Suppressor macrophage treated with lipopolysaccharide for 4 hours (primary cell): ENCODE measurements at places on chromosomes 4 and X.

DNA sequence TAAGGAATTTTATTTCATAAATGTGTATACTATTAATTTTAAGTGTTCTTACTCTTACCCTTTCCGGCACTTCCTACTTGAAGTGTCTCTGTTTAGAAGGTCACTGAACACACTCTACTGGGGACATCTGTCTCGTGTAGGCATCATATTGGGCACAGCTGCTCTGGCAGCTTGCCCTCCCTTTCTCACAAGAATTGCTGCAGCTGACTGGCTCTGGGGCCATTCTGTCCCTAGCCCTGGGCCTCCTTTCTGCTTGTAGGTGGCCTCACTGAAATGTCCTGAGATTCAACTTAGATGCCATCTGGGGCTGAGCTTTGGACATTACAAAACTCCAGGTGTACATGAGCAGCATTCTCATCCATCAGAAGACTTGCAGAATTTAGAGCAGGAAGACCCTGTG lies 49.6 kb downstream of the SMAD1 start:
- DNase-seq = no peak

GRCh38 chr4:177308847-177309521 lies 690 bp upstream of the NEIL3 start:
- no peak for DNase-seq

GRCh38 chr4:85488416-85488815 lies 13.5 kb downstream of the ARHGAP24 start:
- DNase-seq = no peak

GRCh38 chrX:153611298-153612095 lies 12.6 kb upstream of the CCNQ start:
- DNase-seq = no peak

DNA sequence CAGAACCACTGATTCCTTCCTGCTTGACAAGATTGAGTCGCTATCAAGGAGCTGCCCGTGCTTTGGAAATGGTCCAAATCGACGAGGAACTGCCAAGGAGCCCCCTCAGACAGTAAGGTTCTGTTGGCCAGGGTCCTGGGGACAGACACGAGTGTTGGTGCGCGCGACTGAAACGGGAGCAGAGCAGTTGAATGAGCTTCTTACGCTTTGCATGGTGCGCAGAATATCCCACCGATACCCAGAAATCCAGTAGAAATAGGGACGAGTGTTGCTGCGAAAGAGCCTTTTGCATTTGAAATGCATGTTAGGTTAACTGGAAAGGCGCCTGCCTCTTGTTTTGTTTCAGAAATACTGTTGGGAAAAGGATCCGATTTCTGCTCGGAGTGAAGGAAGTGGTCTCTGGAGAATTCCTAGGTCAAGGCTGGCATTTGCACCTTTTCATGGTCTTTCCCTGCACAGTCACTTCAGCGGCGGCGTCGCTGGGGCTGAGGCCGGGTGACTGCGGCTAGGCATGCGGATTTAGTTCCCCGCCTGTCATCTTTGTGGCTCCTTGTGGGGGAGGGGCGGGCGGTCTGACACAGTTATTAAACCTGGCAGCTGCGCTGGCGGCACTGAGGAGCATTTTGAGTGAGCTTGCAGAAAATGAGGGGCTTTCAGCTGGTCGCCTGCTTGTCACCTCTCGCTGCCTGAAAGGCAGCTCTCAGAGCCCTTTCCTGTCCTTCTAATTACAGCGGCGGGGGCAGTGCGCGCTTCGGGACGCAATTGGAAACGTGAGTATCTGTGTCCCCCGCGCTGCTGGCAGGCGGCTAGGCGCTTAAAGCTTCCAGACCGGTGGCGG lies 51.5 kb upstream of the TRIM2 start:
- peak; percentile 35 for DNase-seq

GRCh38 chr4:150002561-150002960 lies 75.7 kb upstream of the DCLK2 start:
- no peak for DNase-seq

GRCh38 chrX:38561951-38562719 lies 793 bp downstream of the TSPAN7 start:
- DNase-seq = no peak

- DNase-seq = no peak
Measured at GRCh38 chr4:169594560-169595195, 17.7 kb downstream of the NEK1 start.

GRCh38 chr4:6368601-6369000 lies 99.0 kb downstream of the WFS1 start:
- no peak for DNase-seq

DNA sequence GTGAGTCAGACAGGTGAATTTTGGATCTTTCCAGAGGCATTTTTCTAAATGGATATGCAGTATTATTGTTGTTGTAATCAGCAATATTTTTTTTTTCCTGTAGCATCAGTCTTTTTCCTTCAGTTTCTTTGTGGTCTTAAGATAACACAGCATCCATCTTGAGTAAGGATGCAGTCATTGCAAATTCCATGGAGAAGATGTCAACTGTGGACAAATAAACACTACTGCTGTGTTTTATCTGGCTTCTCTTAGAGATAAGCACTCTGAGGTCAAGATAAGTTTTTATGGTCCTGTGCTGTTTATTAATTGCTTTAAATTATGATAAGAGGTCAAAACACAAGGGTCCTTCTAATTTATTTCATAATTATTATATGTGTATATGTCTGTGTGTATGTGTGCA lies 1255.7 kb downstream of the ADGRL3 start:
- no peak for DNase-seq

GRCh38 chr4:144353292-144353691 lies 212.8 kb upstream of the GYPA start:
- no peak for DNase-seq

- DNase-seq = no peak
Measured at GRCh38 chr4:183118585-183118984, 19.5 kb downstream of the WWC2 start.

- no peak for DNase-seq
Measured at GRCh38 chr4:23332313-23332712, 557.5 kb downstream of the PPARGC1A start.

DNA sequence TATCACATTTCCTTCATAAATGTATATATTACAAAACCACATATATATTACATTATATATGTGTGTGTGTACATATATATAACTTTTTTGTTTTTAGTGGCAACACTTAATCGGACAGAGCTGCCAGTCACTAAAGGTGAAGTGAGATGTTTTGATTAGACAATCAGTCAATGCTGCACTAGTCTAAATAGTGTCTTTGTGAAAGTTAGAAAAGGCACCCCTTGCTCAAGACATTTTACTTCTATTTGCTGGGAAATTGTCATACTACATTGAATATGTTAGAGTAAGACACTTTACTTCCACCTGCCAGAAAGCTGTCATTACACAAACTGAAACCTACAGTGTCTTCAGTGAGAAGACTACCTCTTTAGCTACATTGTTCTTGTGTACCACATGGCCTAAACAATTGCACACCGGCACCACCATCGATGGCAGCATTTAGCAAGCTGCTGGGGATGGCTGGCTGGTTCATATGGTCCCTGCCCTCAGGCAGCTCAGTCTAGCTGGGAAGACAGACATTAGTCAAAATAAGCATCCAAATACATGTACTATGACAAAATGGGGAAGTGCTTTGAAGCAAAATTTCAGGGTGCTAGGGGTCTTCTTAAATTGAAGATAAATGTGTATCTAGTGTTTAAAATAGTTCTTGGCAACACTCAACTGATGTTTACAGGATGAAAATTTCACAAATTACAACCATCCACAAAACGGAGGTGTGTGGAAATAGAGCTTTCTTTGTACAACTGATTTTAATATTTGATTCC lies 148.1 kb upstream of the GATB start:
- no peak for DNase-seq

GRCh38 chrX:10156199-10157031 lies at the start of gene CLCN4:
Gene CLCN4, plus strand, starts transcription at chrX:10156975. Its CDS starts 28,058 bp downstream, at chrX:10185033.
- DNase-seq = peak; percentile 34

DNA sequence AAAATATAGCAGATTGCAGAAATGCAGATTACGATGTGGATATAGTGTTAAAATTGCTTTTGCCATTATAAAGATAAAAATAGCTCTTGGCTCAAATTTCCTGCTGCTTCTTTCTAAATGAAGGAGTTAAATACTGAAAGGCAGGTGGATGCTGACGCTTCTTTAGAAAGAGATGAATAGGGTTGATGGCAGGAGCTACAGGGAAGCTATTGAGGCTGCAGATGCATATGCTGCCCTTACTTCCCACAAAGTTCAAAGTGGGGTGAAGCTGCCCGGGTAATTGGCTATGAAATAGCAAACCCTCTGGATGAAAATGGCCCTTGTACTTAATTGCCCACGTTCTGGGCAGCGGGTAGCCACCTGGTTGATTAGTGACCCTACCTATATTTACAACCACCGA lies 379.5 kb downstream of the ZIC3 start:
- no peak for DNase-seq

- peak; percentile 12 for DNase-seq
Measured at GRCh38 chr4:138460477-138461414, 218.6 kb upstream of the SLC7A11 start.

DNA sequence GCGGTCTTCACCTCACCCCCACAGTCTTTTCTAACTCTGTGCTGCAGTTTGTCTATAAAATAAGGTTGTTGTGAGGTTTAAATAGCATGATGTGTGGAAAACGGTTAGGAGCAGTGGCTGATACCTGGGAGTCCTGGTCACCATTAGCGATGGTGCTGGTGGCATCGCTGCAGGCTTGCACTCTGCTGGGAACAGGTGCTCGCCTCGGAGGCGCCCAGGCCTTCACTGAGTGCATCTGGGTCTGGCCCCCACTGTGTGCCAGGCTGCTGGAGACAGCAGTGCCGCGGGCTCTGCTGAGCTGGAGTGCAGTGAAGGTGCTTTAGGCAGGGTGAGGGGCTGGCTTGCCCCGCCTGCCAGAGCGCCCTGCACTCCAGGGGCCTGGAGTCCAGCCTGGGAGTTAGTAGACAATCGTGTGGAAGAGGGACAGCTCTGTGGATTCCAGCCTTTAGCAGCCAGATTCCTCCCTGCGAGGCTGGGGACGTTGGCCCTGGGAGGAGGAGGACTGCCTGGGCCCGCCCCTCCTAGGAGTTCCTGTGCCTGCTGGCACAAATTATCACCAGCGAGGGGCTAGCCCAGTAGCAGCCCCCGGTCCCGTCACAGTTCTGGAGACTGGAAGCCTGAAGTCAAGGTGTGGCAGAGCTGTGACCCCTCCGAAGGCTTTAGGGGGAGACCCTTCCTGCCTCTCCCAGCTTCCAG lies 7.3 kb downstream of the RGS12 start:
- DNase-seq = no peak

DNA sequence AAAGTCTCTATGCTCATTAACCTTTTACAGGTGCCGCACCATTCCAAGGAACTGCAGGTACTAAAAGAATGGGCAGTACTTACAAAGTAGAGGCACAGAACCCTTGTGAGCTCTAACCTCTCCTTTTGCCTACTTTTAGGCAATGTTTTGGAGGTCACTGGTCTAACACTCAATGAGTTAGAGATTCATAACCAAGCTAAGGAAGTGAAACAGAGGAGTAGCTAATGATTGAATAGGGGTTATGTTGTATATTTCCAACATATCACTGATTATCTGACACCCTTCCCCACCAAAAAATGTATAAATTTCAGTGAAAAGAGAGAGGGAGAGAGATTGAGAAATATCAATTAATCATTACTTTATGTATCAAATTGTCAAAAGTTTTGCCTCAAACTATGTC lies 269.3 kb downstream of the PCDH7 start:
- DNase-seq = no peak

DNA sequence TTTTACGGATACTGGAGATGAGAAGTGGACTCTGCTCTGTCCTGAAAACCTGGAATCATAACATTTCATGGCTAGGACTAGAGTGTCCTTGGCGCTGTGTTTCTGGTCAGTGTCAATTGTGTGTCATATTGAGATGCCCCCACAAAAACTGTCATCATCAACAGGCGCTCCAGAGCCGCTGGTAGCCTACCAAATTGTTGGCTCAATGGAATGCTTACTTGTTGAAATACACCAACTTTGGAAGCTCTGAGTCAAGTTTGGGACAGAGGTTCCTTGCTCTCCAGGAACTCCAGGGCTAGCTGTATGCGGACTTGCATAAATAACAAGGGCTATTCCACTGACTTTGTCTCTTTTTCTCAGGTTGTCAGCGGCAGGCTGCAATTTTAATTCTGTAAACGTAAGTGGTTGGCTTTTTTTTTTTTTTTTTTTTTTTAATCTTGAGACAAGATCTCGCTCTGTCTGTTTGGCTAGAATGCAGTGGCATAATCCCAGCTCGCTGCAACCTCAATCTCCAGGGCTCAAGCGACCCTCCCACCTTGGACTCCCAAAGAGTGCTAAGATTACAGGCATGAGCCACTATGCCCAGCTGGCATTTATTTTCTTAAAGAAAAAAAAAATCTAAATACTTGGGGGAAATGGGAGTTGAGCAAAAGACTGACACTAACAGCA lies 871 bp upstream of the HPGD start:
- DNase-seq = peak; percentile 16

DNA sequence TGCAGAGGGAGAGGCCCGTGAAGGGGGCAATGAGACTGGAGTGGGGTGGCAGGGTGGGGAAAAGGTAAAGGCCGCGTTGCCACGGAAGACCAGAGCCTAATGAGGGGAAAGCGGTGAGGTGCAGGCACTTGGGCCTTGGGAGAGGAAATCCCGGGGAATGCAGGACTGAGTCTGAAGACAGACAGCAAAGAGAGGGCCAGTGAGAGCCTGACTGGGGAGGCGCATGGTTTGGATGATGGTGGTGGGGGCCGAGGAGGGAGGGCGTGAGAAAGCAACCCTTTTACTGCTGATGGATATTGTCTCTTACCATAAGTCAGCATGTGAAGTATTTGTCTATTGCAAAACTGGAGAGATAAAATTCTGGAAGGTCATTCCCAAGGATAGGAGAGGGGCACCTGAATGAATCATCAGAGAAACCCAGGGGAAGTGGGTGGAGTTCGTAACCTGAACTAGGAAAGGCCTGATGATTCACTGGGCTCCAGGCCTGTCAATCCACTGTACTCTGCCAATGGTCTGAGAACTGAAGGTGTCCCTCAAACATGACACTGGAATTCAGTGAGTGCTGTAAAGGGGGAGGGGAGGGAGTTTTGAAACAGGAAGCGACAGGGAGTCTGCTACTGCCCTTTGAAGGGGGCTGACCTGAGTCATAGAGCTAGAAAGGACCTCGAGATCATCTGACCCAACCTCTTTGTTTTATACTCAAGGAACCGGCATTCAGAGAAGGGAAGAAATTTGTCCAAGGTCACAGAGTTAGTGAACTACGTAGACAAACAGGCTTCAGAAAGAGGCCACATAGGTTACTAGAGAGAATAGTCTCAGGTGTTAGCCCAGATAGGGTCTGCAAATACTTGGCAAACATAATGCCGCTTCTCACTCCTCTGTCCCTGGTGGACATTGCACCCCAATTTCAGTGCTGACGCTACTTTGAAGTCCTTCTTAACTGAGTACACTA lies 52.2 kb downstream of the NALF2 start:
- DNase-seq = no peak

GRCh38 chrX:110951472-110952269 lies 144.3 kb upstream of the PAK3 start:
- no peak for DNase-seq

GRCh38 chrX:55039471-55039870 lies 8.7 kb upstream of the ALAS2 start:
- no peak for DNase-seq

- peak; percentile 49 for DNase-seq
Measured at GRCh38 chrX:31036895-31037294, 34.9 kb downstream of the FTHL17 start.

- no peak for DNase-seq
Measured at GRCh38 chr4:129113919-129114318, 18.0 kb downstream of the C4orf33 start.

GRCh38 chr4:79663141-79663540 lies 255.1 kb upstream of the GK2 start:
- no peak for DNase-seq
